Caudate nucleus (tissue), 63 donors: ENCODE measurements at places on chromosomes 2 and 18.

GRCh38 chr2:158599609-158600008, 142.9 kb downstream of the PKP4 start:
- DNase-seq = no peak

- no peak for DNase-seq
These were observed 154.9 kb upstream of the EPHA4 start for GRCh38 chr2:221726894-221727513.

DNA sequence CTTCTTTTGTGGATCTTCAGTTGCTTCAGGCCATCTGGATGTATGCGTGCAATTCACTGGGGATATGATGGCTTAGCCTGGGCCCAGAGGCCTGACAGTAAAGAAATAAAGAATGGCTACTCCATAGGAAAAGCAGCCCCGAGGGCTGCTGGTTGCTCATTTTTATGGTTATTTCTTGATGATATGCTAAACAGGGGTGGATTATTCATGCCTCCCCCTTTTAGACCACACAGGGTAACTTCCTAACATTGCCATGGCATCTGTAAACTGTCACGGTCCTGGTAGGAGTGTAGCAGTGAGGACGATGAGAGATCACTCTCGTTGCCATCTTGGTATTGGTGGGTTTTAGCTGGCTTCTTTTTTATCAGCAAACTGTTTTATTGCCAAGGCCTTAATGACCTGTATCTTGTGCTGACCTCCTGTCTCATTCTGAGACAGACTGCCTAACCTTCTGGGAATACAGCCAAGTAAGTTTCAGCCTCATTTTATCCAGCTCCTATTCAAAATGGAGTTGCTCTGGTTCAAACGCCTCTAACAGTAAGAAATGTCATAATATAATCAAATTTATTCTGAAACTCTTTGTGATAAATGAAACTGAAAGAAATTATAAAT, 60.5 kb downstream of the DSEL start:
- no peak for DNase-seq

GRCh38 chr2:209614690-209615369, 156.8 kb upstream of the UNC80 start:
- DNase-seq = no peak

- DNase-seq = no peak
These were observed 209.9 kb downstream of the SEPTIN10 start for GRCh38 chr2:109403841-109404201.

- DNase-seq = no peak
These were observed 30.5 kb upstream of the ITGAV start for GRCh38 chr2:186559370-186559769.

DNA sequence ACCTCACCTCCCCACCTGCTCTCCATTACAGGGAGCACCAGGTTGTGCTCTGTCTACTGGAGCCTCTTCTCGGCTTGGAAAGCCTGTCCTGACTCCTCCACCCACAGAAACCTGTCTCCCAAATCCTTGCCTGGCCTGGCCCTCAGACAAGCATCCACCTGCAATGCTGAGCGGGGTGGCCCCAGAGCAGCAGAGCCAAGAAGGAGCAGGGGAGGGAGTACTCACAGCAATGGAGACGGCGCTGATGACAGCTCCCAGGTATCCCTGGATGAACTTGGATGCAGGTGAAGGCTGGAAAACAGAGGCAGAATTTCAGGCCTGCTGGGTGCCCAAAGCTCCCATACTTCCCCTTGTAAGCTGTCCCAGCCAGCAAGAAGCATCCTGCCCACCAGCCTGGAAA, 72.8 kb downstream of the SFXN5 start:
- DNase-seq = no peak

GRCh38 chr2:107988108-107988507, 1.8 kb downstream of the SLC5A7 start:
- DNase-seq = no peak

DNA sequence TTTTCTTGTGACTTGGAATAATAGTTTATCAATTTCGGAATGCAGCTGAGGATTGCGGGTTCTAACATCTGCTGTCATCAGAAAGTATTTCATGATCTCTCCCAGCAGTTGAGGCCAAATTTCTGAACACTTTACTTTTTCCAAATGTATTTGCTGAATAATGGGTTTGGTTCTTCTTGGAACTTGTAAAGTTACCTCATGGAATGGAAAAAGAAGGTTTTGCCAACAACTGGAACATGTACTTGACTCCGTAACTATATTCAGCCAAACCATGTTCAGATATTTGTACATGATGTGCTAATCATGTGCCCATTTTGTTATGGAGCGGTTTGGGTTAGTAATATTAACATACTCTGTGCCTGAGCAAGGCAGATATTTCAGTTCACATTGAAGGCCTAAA, 119.6 kb downstream of the LCLAT1 start:
- DNase-seq = no peak

DNA sequence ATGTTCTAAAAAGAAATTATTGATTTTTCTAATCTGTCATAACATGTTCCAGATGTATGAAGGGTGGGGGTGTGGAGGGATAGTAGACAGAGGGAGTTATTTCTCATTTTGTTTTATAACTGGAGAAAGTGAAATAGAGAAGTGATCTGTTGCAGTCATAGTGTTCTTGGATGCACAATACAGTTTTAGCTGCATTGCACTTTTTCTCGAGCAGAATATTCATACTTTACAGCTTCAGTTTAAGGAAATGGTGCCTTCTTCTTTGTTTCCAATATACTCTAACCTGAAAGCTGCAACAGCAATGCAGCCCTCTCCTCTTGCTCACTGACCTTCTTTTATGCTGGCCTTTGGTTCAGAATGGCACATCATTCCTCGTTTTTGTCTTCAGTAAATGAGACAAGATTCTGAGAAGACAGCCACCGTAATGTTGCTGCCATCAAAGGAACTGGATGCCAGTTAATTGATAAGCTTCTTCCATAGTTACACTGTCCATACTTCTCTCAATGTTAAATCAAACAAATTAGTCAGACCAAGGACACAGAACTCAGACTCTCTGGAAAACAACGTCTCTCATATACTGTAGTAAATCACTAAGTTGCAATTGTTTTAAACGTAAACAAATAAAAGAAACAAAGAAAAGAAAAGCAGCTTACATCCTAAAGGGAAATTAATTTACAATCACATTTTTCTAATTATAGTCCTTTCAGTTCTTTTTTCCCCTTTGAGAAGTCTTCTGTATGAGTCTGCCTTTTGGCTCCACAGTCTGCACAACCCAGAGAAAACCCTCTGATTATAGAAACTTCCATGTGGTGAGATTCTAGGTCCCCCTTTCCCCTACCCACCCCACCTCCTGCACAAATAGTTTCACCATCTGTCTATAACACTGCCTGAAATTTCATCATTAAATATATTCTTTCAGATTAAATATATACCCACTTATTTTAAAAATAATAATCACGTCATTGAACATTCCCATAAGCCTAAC, 97.4 kb upstream of the UGP2 start:
- DNase-seq = no peak

DNA sequence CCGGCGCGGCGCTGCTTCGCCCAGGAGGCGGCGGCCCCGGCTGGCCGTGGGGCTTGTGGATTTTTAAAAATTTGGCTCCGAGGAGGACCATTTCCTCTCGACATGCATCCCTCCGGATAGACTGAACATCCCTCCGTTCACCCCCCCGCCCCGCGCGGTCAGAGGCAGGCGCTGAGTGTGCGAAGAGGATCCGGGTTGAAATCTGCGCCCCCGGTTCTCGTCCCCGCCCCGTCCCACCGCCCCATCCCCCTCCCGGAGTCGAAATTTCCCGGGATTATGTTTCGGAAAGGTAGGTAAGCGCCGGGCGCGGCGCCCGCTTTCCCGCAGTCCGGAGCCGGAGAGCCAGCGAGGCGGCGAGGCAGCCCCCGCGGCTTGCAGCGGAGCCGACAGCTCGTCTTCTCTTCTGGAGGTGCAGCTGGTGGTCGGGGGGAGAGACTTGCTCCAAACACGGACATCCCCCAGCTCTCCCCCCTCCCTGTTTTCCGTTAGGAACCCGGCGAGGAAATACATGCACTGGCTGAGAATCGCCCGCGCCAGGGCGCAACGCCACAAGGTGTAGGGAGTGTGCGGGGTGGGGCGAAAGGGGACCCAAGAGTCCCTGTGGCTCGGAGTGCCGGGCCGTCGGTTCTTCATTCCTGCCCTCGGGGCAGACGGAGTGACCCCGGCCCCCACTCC, at the start of gene PRKCE:
PRKCE (plus strand) TSS at position 261 of the 675 bp plus-strand sequence.
- peak; percentile 45 for DNase-seq

- DNase-seq = no peak
These were observed 1.3 kb downstream of the HOXD10 start for GRCh38 chr2:176117823-176118371.

GRCh38 chr2:82158150-82158549, 1853.6 kb upstream of the LRRTM1 start:
- DNase-seq = no peak

DNA sequence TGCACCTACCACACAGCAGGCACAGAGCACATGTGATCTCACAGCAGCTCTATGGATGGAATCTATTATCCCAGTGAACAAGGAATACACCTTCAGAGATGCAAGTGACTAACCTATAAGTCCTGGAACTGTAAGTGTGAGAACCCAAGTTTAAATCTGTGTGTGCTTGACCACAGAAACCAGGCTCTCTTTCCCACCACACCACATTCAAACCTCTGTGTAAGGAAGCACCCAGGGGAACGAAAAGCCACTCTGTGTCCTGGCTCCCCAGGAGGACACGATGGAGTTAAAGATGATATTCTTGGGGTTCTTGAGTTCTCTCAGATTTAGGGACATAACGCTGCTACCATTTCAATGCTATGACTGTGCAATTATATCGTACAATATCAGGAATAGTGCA, 38.9 kb downstream of the TTR start:
- no peak for DNase-seq

GRCh38 chr2:43605079-43605655, 9.3 kb upstream of the THADA start:
- peak; percentile 4 for DNase-seq

GRCh38 chr2:85862426-85862825, 26.4 kb downstream of the ST3GAL5 start:
- no peak for DNase-seq

DNA sequence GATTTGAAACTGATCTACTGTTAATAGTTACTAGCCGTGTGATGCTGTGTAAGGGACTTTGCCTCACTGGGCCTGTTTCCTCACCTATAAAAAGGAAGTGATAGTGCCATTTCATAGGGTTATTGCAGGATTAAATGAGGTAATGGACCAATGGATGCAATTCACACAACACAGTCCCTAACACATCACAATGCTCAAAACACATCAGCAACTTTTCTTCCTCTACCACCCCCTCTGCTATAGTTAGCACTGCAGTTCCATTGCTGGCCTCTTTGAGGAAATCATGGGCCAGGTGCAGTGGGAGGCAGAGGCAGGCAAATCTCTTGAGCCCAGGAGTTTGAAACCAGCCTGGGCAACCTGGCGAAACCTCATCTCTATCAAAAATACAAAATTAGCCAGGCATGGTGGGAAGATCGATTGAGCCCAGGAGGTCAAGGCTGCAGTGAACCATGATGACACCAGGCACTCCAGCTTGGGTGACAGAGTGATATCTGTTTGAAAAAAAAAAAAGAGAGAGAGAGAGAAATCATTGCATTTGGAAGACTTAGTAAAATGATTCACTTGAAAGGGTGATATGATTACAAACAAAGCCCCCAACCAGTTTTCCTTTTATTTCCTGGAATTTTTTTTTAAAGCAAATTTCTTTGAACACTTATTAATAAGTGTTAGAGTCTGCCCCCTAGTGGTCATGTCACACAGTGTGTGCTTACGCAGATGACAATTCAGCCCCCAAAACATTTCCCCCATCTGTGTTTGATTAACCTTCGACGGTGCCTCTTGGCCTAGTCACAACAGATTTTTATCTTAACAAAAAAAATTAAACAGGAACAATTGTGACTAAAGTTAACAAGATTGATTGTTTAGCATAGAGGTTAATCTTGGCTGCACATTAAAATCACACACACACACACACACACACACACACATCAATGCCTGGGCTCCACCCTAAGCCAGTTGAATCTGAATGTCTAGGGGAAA, 88.6 kb upstream of the BCL11A start:
- no peak for DNase-seq

DNA sequence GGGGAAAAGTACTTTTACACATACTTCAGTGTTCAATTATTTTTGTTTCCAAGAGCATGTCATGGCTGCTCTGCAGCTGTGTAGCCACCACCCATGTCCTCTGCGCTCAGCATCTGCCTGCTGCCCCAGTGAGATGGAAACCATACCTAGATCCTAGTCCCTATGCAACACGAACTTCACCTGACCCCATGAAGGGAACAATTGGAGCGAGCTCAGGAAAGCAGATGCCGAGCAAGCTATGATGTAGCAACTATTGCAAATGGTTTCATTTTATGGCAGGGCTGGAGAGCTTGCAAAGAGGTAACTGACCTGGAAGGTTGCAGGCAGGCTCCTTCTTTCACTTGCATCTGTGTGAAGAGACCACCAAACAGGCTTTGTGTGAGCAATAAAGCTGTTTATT, 1.3 kb upstream of the CCDC141 start:
- no peak for DNase-seq

GRCh38 chr2:120898961-120899750, 163.5 kb downstream of the GLI2 start:
- DNase-seq = no peak

- no peak for DNase-seq
These were observed 134.6 kb downstream of the DHRS9 start for GRCh38 chr2:169203952-169204351.

DNA sequence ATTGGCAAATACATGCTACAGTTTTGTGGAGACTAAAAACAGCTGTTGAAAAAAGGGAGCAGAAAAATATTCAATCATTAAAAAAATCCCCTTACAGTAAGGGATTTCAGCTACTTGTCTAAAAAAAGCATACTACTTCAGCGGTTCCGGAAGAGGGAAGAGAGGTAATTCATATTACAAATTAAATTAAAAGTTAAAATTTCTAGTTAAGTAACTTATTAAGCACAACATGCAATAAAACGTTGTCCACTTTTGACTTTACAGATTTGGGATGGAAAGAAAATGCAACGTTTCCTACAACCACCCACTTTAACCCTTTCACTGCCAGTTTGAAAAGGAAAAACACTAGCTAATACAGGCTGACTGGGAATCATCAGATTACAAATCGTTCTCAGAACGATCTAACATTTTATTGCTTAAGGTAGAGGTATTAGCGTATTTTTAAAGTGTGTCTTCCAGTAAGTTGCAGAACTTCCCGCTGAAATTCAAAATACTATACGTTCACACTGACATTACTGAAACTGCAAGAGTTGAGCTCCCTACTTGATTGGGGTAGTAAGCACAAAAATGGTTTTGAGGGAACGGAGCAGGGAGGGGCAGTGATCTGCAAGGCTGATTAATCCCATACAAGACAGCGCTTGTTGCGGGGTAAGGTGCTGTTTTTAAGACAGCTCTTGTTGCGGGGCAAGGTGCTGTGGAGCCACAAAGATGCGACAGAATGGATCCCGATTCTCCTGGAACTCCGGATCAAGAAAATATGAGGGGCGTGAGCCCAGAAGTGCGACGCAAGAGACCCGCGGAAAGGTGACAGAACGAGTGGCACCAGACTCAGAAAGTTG, 743 bp downstream of the HADHA start:
- DNase-seq = peak; percentile 44

DNA sequence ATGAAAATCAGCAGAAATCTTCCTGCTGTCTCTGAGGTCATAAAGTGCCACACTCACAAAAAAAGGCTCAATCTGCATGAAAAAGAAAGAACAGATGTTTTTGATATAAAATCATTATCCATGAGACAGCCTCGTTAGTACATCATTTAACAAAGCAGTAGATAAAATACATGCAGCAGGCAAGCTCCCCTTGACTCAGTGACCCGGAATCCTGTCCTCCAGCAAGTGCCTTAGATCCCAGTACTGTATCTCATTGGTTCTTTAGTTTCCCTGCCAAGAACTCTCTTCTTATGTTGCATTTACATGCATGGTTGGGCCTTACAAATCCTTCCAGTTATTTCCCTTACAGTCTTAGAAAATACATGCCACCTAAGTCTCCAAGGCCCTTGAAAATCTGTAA, 148.9 kb upstream of the CCDC195 start:
- DNase-seq = no peak

GRCh38 chr2:234680688-234681619, 184.1 kb upstream of the ARL4C start:
- DNase-seq = no peak
